ENCODE measurements at places on chromosomes 11 and 22.

GRCh38 chr11:94737171-94737611, 31.0 kb upstream of the AMOTL1 start:
- DNase-seq, result no peak

- DNase-seq, result no peak
Observed at GRCh38 chr22:29044657-29045176, 16.9 kb downstream of the C22orf31 start.

DNA sequence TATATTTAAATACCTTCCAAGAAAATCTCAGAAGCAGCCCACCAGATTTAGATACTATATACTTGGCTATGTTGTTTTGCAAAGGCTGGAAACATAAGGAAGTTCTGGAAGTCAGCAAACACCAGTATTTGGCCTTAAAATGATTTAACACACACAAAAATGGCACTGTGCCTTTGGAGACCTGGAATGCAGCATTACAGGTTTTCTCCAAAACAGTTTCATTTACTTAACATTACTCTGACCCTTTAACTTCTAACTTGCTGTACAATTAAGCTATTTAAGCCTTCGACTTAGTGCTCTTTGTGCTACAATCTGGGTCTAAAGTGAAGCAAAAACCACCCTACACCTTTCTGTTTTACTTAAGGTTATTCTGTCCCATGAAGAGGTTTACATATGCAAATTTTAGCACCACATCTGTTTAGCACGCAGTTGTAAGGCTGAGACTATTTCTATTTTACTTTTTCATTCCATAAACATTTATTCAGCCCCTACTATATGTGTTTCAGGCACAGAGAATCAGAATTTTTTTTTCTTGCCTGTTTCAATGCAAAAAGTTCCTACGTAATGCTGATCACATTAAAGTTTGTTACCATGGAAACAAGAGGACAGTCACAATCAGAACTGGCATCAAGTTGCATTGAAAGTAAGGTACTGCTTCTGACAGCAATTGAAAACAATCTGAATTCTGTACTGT, 70.3 kb downstream of the MAML2 start:
- no peak for DNase-seq

- DNase-seq, result no peak
Observed at GRCh38 chr11:94139416-94139815, 10.8 kb downstream of the PANX1 start.

GRCh38 chr11:124359566-124359965, 24.7 kb downstream of the OR8B2 start:
- no peak for DNase-seq

- no peak for DNase-seq
Observed at GRCh38 chr22:44130076-44130711, 50.5 kb upstream of the PARVG start.

- DNase-seq, result no peak
Observed at GRCh38 chr22:48702573-48703264, 1125.0 kb downstream of the BRD1 start.

GRCh38 chr11:21428796-21429195, 759.4 kb downstream of the NELL1 start:
- no peak for DNase-seq

DNA sequence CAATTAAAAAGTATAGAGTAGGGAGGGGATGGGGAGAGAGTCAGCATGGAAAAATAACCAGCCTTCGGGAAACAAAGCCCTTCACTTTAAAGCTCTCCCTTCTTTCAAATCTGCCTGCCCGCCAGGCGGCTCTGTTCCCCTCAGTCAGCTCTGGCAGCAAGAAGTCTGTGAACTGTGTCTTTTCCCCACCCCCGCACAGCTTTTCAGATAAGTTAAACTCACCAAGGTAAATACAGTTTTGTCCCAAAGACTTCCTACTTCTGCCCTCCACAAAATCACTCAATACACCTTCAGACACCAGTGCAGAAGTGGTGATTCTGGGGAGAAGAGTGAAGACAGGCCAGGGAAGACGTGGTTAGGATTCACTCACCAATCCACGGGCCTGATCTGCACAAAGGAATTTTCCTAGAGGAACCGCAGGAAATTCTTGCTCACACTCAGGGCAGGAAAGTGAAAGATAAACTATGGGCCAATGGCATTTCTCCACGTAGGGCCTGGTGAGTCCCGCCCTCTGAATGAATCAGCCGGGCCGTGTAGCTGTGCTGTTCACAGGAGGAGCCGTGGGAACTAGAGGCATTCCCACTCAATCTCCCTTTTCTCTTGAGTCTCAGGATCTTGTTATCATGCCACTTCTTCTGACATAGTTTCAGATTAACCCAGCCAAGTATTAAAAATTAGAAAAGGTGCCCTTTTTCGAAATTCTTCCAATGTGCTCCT, at the start of gene TRIM5:
TSS of gene TRIM5 (minus strand) at position 429 of the 717 bp plus-strand sequence. CDS start 4,897 bp downstream, outside the sequence.
- DNase-seq, result peak; percentile 95

GRCh38 chr11:116731821-116732220, 41.0 kb downstream of the BUD13 start:
- DNase-seq, result no peak

GRCh38 chr11:123308077-123308476, 113.0 kb upstream of the CLMP start:
- peak; percentile 78 for DNase-seq

DNA sequence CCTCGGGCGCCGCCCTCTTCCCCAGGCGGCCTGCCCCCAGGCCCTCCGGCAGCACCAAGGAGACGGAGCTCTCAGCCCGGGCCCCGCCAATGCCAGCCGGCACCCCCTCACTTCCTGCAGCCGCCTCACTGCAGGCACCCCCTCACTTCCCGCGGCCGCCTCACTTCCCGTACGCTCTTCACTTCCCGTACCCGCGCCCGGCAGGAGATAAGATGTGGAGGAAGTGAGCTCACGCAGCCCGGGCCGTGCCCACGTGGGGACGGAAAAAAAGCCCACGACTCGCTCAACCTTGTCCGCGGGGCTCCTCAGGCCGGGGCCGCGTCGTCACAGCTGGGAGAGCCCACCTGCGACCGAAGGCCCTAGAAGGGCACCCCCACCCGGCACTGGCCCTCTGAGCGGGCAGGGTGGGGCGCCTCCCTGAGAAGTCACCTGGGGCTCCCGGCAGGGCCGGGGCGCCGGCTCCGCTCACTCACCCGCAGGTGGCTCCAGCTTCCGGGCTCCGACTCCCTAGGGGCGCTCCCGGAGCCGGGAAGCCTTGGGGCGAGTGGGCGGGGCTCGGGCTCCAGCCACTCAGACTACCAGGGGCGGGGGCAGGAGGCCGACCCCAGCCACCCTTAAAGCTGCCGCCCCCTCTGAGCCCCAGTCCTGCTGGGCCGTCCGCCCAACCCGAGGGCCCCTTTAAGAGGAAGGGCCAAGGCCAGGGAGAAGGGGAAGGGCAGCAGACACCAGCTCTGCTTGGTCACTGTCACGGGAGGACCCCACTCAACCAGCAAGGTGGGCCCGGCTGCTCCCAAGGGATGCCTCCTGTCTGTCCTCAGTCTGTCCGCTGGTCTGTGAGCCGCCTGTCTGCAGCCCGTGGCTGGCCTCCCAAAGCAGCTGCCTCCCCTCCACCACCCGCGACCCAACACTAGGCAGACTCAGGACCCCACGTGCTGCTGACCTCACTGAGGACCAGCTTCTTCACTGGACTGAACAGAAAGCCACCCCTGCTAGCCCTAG, 31.4 kb downstream of the PISD start:
- peak; percentile 62 for DNase-seq

GRCh38 chr11:40444151-40444550, 1015.3 kb downstream of the LRRC4C start:
- DNase-seq, result no peak

- peak; percentile 19 for DNase-seq
Observed at GRCh38 chr11:84316866-84317555, 1030.8 kb upstream of the CCDC90B start.

DNA sequence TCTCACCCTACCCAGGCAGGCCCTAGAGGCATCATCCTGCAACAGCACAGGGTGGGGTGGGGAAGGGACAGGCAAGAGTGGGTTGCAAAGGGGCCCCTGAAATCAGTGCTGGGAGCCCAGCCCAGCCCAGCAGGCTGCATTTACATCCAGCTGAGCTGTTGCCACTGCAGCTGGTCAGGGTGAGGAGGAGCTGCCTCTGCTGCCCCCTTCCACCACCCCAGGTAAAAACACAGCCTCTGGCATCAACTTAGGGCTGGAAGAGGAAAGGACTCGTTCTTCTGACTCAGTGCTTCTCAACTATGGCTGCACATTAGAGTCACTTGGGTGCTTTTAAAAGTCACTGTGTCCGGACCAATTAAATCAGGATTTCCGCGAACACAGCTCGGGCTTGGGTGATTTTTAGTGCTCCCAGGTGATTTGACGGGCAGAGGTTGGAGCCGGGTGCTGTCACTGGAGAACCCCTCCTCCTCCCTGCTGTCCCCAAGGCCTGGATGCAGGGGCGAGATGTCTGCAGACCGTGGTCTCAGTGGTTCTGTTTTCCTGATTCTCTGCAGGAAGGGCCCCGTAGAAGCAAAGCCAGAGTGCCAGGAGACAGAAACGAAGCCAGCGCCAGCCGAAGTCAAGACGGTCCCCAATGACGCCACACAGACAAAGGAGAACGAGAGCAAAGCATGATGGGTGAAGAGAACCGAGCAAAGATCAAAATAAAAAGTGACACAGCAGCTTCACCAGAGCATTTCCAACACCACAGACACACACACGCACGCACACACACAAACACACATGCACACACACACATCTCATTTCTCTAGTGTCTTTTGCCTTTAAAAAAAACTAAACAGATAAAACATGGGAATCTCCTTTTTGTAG, 39.4 kb upstream of the TTC12 start:
- DNase-seq, result no peak

DNA sequence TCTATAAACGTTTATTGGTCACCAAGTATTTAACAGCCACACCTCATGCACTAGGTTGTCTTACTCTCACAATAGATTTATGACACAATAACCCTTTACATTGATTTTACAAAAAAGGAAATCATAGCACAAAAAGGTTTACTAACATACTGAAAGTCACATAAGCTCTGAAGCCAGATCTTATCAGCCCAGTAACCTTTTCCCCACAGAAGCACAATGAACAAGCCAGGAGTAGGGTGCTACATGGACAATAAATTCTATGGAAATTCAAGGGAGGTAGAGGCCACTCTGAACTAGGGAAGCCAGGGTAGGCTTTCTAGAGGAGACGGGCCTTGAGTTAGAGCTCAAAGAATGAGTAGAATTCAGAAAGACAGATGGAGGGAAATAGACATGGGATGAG, 633.5 kb upstream of the CADM1 start:
- DNase-seq, result no peak

DNA sequence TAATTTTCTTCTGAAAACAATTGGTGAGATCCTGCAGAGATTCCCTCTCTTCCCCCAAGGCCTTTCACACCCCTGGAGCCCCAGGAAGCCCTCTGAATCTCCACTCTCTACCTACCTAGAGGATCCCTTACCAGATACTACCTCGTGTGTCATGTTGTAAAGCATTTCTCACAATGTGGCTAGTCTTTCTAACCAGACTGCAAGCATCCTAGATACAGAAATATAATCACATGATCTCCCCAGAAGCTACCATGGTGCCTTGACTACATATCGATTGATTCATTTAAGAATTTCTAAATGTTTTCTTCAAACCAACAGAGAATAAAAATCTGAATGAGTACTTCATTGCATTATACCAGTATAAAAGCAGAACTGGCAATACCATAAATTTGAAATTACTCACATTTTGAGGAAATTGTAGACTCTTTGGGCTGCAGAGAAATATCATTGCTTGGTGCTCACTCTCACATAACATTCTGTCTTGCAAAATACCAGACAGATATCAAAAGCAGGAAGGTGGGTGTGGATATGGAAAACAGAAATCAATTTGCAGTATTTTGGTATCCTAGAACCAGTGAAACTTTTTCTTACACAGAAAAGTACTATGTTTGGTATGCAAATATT, 113.5 kb downstream of the MAML2 start:
- no peak for DNase-seq

DNA sequence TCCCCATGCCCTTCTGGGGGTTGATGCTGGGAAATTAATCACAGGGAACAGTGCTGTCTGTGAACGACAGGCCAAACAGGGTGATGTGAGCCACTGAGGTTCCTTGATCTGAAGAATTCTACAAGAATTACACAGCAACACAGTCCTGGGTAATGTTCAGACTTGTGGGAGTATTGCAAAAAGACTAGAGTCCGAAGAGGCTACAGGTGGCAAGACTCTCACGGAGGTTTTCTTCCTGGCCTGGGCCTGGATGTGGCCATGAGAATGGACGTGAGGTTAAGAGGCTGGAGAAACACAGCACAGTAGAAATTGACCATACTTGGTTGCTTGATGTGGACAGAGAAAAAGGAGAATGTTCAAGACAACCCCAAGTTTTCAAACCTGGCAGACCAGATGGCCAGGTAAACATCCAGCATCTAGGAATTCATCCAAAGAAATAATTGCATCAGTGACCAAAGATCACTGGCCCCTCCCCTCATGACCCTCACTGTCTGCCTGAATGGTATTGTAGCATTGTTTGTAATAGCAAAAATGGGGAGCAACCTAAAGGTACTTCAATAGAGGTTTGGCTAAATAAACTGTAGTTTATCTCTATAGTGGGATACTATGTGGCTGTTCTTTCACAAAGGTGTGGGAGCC, 70.8 kb downstream of the COMMD9 start:
- no peak for DNase-seq

GRCh38 chr11:117693344-117693743, 103.7 kb downstream of the DSCAML1 start:
- no peak for DNase-seq

- DNase-seq, result no peak
Observed at GRCh38 chr11:65132988-65133700, 1.2 kb downstream of the SYVN1 start.

DNA sequence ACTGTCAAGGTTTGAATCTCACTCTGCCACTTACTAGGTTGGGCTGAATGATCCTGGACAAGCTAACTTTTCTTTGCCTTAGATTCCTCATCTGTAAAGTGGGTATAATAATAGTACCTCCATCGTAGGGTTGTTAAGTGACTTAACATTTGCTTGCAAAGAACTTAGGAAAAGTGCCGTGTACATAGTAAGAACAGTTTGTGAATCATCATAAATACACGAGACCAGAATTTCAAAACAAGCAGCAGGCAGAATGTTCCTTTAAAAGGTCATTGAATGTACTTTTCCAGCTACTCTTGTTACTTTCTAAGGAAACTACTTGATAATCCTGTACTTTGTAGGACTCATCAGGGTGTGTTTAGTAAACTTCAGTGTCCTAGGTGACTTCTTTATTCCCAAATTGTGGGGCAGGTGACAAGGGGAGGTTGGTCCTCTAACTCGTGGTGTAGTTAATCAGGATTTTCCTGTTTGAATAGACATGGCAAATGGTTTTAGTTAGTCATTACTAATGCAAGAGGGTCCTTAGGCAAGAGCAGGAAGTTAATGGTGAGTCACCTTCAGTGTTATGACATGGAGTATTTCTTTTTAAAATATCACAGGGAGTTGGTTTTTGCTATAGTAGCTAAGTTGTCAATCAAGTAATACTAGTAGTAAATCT, 67.9 kb downstream of the YAP1 start:
- DNase-seq, result no peak

GRCh38 chr22:27905653-27906052, 13.4 kb downstream of the PITPNB start:
- DNase-seq, result no peak

GRCh38 chr11:33944693-33945424, 53.0 kb upstream of the LMO2 start:
- DNase-seq, result no peak

- peak; percentile 40 for DNase-seq
Observed at GRCh38 chr11:28529540-28530410, 421.6 kb downstream of the METTL15 start.

- DNase-seq, result peak; percentile 68
Observed at GRCh38 chr11:123054301-123055065, 7.5 kb downstream of the HSPA8 start.
